Esophagus squamous epithelium (tissue), 5 donors: ENCODE measurements at places on chromosomes 11 and 22.

- no peak for DNase-seq
These were observed 13.0 kb downstream of the BCR start for GRCh38 chr22:23193196-23193827.

DNA sequence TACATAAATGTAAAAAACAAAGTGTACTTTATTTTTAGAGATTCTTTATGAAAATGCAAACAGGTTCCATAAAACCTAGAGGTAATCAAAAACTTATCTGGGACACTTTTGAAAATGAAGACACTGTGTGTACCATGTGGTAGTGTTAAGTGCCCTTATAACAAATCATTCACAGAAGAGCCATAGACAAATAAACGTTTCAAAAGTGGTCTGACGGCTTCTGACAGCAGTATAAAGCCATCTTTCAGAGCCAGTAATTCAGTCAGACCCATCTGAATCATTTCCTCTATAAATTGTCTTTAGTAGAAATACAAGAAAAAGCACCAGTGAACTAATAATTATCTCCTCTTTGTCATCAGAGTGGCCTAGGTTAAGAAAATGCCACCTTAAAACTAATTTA lies 100.0 kb downstream of the PAX6 start:
- DNase-seq = no peak

GRCh38 chr22:36371920-36372319 lies 15.8 kb downstream of the MYH9 start:
- no peak for DNase-seq

DNA sequence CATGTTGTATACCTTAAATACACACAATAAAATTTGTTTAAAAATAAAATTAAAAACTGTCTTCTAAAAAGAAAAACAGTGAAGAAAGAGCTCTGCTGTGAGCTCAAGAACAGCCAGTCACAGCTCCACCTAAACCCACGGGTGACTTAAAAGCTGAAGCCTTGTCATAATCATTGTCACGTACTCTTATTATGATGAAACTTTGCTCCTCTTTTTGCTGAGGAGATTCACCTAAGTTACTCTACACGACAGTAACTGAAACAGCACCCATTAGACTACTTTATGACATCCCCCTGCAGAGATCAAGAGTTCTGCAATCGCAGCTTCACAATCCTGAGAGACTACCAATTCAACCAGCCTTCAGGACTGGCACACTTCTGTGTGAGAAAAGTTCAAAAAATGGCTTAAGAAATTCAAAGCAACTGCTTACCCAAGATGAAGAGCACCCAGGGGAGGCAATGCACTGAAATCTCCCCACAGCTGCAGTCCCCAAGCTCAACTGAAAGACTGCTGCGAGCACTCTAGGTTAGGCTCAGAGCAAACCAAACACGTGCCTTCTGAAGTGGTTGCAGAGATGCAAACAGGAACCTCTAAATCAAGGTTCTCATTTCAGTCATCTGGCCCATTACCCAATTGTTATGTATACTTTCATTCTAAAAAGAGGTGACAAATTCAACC lies at the start of gene JAML:
TSS of gene JAML (minus strand) at position 501 of the 678 bp plus-strand sequence. CDS start 10,145 bp downstream, outside the sequence.
- no peak for DNase-seq

GRCh38 chr22:28893810-28894209 lies 10.4 kb downstream of the ZNRF3 start:
- DNase-seq = no peak

GRCh38 chr22:48147404-48147803 lies 1385.0 kb downstream of the TBC1D22A start:
- DNase-seq = no peak

DNA sequence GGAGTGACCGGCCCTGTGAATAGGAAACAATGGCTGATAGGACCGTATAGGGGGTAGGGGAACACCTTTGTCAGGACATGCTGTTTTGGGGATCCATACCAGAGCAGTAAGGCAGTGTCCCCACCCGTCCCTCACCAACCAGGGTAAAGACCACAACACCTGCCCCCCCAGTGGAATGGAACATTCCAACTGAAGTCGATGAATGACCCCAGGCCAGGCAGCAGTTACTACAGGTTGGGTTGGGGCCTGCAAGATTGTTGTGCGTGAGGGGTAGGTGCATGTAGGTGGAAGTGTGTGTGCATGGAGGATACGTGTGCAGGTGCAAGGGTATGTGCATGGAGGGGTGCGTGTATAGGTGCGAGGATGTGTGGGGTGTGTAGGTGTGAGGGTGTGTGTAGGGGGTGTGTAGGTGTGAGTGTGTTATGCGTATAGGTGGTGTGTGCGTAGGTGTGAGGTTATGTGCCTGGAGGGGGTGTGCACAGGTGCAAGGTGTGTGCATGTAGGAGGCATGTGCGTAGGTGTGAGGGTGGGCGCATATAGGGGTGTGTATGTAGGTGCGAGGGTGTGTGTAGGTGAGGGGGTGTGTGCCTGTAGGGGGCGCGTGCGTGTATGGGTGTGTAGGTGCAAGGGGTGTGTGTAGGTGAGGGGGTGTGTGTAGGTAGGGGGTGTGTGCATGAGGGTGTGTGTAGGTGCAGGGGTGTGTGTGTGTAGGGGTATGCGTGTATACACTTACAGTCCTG lies 32.9 kb downstream of the PISD start:
- no peak for DNase-seq

DNA sequence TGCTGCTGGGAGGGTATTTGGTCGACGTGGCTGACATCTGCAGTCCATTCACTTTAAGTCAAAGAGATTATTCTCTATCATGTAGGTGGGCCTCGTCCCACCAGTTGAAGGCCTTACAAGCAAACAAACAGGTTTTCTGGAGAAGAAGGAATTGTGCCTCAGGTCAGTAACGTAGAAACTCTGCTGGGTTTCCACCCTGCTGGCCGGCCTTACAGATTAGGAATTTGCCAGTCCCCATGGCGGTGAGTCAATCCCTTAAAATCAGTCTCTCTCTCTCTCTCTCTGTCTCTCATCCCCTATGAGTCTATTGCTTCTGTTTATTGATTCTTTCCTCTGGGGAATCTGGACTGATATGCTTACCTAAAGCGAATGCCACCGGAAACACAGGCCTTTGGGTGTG lies 75.4 kb upstream of the FGF3 start:
- DNase-seq = no peak

- no peak for DNase-seq
These were observed 12.8 kb downstream of the BRSK2 start for GRCh38 chr11:1402355-1403077.

- no peak for DNase-seq
These were observed 15.5 kb upstream of the LMO2 start for GRCh38 chr11:33907421-33907820.

DNA sequence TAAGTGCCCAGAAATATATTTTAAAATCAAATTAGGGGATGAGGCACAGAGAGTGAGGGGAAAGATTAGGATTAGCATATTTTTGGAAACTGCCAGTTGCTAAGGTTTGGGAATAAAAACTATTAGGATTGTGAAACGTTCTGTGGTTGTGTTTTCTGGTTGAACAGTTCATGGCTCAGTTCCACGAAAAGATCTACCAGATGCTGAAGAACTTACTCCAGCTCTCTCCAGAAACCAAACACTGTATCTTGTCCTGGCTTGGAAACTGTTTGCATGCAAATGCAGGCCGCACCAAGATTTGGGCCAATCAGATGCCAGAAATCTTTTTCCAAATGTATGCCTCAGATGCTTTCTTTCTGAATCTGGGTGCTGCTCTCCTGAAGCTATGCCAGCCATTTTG lies 15.3 kb downstream of the UBE4A start:
- DNase-seq = no peak

GRCh38 chr11:110295531-110296225 lies 736 bp downstream of the RDX start:
- DNase-seq = no peak

- DNase-seq = no peak
These were observed 61.5 kb downstream of the MYEOV start for GRCh38 chr11:69355346-69355940.

DNA sequence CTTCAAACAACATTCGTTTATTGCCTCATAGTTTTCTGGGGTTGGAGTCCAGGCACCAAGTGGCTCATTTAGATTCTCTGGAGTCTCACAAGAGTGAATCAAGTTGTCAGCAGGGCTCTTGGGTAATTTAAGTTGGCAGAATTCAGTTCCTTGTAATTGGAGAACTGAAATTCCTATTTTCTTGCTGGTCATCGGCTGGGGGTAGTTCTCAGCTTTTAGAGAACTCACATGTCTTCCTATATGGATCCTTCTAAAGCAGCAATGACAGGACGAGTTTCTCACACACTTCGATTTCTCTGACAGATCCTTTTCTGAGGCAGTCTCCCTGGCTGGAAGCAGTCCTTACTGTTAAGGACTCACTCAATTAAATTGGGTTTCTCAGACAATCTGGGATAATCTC lies 17.3 kb upstream of the OOSP4B start:
- DNase-seq = no peak

DNA sequence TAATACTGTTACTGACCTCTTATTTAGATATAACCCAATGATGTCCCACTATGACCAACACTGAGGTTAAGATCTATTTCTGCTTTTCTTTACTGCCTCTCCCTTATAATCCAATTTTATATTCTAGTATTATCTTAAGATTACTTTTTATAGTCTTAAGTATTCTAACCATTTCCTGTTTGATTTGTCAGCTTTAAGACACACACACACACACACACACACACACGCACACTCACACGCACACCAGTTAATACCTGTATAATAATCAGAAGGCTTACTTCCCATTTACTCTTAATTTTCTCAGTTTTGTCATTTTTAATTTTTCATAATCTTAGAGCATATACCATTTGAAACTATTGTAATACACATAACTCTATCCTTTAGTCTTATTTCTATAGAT lies 226.0 kb upstream of the C11orf87 start:
- DNase-seq = no peak

- no peak for DNase-seq
These were observed at the start of gene KLHL22 for GRCh38 chr22:20494978-20495860. KLHL22 (minus strand) TSS chr22:20495795; CDS start chr22:20489211, 6,584 bp downstream.
